ENCODE measurements at places on chromosomes 12 and 14.

DNA sequence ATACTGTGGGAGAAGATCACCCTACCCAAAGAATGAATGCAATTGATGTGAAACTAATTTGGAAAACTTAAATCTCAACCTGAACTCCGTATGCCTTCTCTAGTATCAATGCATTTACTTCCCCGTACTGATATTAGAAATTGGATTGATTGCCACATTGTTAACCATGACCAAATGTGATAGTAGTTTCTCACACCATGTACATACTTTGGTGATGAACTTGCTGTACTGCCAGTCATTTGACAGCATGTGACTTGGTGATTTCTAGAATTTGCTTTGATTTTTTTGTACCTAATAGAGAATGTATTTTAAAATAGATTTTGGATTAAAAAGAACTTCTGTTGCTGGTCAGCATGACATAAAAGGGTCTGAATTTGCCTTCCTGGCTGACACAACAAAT is 579.8 kb upstream of the TMEM132C start:
- no peak for DNase-seq

DNA sequence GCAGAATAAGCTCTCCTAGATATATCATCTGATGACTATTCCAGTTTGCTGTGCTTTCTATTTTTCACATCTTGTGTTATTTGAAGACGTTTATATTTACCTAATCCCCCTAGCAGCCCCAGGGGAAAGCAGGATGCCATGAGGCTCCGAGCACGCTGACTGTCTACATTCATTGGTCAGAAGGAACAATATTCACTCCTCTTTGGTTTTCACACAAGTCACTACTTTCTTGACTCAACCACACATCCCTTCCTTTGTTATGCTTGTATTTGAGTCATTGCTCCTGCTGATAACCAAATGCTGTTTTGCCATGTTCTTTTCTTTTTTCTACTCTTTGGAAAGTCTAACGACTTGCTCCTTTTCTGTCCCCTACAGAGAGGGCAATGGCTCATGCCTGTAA is 86.5 kb upstream of the SLC38A2 start:
- no peak for DNase-seq

GRCh38 chr14:73289729-73290128 is 52.4 kb downstream of the PAPLN start:
- no peak for DNase-seq

- no peak for DNase-seq
These were observed 259.6 kb upstream of the ATP2B1 start for GRCh38 chr12:89968151-89968700.

GRCh38 chr14:26594148-26594547 is 3.7 kb downstream of the NOVA1 start:
- no peak for DNase-seq

DNA sequence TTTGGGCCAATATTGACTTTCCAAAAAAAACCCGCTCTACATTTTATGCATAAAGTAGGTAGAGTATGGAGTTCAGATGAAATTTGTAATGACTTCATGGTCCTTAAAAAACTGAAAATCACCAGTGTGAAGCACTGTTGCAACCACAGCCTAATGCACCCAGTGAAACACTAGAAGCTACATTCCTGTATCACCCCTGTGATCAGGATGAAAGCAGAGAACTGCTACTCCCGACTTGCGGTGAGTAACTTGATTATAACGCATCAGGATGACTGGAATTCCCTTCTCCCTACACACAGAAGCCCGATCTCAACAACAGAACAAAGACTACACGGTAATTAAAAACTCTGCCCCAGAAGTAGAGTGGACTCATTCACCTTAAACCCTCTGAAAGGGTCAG is 33.8 kb downstream of the SPTB start:
- DNase-seq, result no peak

DNA sequence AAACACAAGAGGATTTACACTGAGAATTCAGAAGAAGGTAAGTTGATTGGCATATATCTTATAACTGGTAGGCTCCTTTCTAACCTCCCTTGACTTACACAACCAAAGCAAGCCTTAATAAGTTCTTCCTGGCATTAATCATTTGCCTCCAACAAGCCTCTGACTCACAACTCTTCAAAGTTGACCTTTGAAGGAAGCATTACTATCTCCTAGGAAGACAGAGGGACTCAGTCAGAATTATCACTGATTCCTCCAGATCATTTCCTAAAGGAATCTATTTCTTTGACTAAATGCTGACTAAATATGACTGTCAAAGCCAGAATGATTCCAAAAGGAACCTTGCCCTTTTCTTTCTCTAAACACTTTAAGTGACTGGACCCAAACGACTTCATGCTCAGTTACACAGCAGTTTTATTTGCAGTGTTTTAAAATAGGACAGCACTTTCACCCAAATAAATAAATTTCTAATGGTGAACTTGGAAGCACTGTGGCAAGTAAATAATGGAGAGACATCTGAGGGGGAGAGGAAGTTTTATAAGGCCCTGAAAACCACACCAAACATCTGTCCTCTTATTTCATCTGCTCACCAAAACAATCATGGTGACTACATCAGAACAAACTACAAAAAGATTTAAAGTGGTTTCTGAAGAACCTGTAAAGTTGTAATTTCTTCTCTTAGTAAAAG is 128.2 kb downstream of the KLHL28 start:
- DNase-seq, result no peak

- no peak for DNase-seq
These were observed 830.0 kb upstream of the NOVA1 start for GRCh38 chr14:27427796-27428195.

GRCh38 chr12:62839869-62840660 is 94.9 kb downstream of the PPM1H start:
- DNase-seq, result no peak

GRCh38 chr14:88989911-88990310 is 165.5 kb downstream of the TTC8 start:
- DNase-seq, result no peak

DNA sequence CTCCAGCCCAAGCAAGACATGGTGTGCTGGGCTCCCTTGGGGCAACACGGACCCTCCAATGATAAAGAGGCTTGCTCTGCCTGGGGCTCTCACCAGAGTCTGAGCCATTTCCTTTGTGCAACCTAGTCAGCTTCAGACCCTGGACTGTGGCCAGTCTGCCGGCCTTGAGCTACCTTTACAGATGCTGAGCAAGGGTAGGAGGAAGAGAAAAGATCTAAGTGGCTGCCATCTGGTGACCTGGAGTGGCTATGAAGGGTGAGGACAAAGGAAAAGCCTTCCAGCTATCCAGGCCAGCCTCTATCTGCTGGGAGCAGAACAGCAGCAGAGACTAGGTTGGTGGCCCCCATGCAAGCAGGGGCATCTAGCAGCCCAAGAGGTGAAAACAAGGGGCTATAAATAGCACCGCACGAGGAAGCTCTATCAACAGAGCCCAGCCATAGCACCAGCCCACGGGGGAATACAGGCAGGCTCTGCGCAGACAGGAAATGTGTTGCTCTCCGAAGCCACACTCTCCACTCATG is 230.1 kb downstream of the FOXN3 start:
- no peak for DNase-seq

GRCh38 chr12:70366581-70367257 is 629 bp downstream of the KCNMB4 start:
- DNase-seq, result peak; percentile 66

DNA sequence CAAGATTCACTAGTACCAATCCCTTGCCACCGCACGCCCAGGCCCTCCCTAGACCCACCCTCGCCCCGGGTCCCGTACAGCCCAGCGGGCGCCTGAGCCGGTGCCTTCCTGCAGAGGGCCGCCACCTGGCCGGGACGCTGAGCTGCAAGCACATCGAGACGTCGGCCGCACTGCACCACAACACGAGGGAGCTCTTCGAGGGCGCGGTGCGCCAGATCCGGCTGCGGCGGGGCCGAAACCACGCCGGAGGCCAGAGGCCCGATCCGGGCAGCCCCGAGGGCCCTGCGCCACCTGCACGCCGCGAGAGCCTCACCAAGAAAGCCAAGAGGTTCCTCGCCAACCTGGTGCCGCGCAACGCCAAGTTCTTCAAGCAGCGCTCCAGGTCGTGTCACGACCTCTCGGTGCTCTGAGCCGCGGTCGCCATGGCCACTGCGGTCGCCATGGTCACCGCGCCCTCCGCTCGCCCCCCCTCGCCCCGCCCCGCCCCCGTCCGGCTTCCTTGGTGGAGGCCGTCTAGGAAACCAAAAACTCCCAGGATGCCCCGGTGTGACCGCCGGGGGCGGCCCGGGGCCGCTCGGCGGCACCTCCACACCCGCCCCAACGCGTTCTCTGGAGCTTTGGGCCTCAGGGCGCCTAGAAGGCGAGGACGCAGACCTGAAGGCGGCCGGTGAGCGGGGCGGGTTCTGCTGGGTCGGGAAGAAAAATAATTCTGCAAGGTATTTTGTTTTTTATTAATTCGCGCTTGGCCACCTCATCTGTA is 3.7 kb downstream of the REM2 start:
- peak; percentile 84 for DNase-seq

DNA sequence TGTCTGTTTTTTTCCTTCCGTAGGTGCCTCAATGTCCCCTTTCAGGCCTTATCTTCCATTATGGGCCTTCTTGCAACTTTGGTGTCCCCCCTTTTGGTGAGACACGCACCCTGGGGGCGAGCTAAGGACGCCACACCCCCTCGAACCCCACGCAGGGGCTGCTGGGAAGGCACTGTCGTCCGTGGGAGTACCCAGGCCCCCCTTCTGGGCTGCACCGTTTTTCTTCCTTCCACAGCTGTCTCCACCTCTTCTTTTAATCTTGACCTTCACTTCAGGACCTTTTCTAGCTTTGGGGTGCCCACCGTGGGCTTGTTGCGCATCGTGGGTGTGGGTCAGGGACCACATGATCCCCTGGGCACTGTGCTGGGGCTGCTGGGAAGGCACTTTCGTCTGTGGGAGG is 271.8 kb downstream of the ALG10 start:
- DNase-seq, result no peak

- DNase-seq, result no peak
These were observed 751 bp upstream of the HRK start for GRCh38 chr12:116881877-116882507.

- no peak for DNase-seq
These were observed 64.1 kb downstream of the SOX5 start for GRCh38 chr12:23885394-23885793.

DNA sequence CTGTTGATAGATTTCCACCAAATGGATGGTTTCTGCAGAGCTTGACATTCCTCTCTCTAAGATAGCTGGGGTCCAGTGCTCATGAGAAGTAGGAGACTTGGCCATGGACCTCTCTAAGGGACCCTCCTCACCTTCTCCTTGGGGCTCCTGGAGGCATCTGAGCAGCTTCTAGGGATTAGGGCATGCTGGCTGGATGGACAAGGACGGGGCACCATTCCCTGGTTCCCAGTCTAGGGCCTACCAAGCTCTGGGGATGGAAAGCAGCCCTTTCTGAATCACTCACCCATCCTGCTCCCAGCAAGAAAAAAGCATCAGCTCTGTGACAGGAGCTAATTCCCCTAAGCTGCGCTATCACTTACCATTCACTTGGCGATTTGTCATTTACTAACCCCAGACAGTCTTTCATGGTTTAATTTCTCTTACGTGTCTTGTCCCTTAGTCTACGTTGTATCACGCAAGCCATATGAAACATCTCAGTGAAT is 39.5 kb downstream of the VWF start:
- DNase-seq, result no peak

- DNase-seq, result no peak
These were observed 16.1 kb upstream of the ATF1 start for GRCh38 chr12:50747817-50748216.

DNA sequence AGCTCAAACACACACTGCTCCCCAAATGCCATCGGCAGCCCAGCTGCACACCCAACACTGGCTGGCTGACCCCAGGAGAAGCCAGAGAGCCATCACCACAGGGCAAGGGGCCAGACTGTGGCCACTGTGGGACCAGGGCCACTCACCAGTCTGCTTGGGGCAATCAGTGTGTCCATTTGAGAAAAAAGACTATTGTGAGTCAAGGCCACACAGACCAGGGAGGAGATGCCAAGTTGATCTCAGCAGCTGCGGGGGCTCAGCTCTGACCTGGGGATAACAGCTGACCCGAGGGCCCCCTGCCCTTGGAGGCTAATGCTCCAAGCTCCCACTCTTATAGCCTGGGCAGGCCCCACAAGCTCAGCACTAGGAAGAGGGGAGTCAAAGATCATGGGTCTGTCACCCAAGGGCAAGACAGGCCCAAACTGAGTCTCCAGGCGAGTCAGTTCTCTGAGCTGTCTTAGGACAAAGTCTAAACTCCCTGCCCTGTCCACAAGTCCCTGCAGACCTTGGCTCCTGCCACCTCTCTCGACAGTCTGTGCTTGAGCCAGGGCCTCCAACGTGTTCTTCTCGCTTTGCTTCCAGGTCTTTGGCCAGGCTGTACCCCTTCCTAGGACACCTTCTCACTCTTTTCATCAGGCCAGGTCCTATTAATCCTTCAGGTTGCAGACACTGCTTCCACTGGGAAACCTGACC is 30.1 kb upstream of the PNMA1 start:
- peak; percentile 42 for DNase-seq

GRCh38 chr14:94474581-94475031 is 1.4 kb downstream of the SERPINA9 start:
- DNase-seq, result no peak

GRCh38 chr12:113155646-113156045 is 6.1 kb downstream of the CFAP73 start:
- no peak for DNase-seq

DNA sequence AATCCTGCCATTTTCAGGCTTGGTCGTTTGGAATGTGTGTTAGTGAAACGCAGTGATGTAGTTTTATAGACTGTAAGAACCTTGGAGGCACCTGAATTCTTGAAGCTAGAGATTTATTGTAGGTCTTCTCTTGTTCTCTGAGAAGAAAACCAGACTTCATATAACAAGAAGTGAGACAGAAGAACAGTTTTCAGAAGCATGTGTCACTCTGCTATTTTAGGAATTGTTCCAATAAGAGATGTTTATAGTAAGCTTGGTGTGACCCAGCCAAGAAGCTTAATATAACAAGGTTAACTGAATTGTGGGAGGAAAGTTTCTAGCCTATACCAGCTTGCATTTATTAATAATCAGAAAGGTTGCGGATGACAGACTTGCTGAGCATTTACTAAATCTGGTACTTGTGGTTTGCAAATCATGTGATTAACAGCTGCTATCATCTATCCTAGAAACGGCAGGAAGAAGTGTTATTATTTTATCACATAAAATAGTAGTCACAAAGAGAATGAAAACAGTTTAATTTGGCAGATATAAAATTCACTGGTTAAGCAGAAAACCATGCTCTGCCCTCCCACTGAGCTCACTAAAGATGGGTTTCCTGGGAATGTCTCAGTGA is 49.2 kb upstream of the BCAT1 start:
- DNase-seq, result no peak

- no peak for DNase-seq
These were observed 391.2 kb downstream of the RAD51B start for GRCh38 chr14:68210729-68211299.

GRCh38 chr12:52964556-52965336 is 15.8 kb downstream of the KRT18 start:
- no peak for DNase-seq

- DNase-seq, result no peak
These were observed 309.6 kb upstream of the ATXN7L3B start for GRCh38 chr12:74227846-74228545.

Data from left hindlimb (tissue), 1 donor.